Activated T-cell treated with anti-CD3 and anti-CD28 coated beads for 48 hours (primary cell): ENCODE measurements at places on chromosomes 3 and 15.
A peak's percentile ranks its signal among the peaks of the same experiment; 100 is the strongest.

DNA sequence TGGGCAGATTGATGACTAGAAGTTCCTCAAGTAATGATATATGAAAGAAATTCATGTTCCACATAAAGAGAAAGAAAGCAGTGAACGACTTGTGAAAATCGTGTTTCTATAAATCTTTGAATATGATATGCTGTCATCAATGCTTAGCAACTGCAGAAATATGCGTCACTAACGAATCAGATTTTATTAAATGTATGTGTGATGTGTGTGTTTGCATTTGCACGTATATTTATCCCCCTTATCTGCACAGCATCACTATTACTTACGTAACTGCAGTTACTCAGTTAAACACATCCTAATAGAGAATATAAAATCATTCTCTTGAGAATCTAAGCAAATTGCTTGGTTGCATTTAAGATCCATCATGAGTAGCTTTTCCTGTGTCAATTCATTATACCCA is 468.6 kb downstream of the FGF12 start:
- DNase-seq = no peak

- DNase-seq = no peak
Observed at GRCh38 chr3:14358426-14359211, 43.8 kb upstream of the SLC6A6 start.

- DNase-seq = no peak
Observed at GRCh38 chr15:87589134-87589533, 667.4 kb downstream of the NTRK3 start.

DNA sequence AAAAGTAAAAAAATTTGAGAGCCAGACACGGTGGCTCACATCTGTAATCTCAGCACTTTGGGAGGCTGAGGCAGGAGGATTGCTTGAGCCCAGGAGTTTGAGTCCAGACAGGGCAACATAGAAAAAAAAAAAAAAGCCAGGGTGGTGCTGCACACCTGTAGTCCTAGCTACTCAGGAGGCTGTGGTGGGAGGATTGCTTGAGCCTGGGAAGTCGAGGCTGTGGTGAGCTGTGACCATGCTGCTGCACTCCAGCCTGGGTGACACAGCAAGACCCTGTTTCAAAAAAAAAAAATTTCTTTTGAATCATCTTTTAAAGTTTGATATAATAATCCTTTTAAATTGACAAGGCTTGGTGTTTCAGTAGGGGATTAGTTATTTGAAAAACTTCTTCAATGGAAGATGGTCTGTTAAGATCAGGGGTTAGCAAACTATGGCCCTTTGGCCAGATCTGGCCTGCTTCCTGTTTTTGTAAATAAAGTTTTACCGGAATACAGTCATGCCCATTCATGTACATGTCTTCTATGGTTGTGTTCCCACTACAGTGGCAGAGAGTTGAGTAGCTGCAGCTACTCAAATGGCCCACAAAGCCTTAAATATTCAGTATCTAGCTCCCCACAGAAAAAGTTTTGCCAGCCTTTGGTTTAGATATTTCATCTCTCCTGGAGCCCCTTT is 28.9 kb downstream of the CDAN1 start:
- DNase-seq = no peak

- no peak for DNase-seq
Observed at GRCh38 chr3:170721563-170721962, 135.7 kb upstream of the SLC7A14 start.

DNA sequence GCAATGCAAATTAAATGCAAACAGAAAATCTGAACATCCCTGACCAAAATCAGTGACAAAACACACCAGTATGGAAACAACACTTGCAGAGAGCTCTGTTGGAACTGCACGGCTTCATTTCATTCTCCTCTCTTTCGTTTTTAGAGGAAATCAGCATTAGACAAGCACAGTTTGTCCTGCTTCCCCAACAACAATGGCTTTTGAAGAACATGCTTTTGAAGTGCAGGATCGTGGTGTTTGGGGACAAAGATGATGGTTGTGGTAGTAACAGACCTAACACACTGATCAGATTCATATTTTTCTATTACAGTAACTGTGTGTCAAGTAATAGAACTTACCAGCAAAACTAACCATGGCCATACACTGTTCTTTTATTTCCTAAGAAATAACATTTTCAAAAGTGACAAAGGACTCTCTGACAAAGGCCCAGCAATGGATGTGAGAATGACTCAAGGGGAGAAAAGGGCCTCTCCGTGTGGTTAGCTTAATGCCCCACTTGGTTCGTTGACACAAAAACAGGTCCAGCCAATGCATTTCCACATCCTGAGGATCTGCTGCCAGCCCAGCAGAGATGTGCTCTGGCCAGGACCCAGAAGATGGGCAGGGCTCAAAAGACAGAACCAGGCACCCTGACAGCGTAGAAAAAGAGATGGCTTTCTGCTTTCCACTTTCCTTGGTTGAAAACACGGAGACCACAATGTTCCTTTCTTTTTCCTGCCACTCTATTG is 84.1 kb downstream of the CCNL1 start:
- DNase-seq = no peak

- DNase-seq = no peak
Observed at GRCh38 chr15:72967811-72968530, 84.3 kb upstream of the NEO1 start.

DNA sequence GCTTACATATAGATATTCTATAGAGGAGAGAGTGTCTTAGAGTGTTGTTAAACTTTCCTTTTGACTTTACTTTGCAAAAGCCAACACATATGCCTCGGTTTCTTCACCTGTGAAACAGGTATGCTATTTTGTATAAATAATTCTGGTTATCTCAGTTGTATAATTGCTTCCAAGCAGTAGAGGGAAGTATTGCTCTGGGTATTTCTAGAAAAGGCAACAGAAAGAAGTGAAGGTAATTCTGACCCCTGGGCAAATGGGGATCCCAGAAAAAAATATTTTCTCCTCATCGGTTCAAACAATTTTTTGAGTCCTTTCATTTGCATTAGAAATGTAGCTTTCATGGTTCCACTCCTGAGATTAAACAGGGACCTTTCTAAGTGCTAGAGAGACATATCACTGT is 216.5 kb upstream of the SEMA6D start:
- no peak for DNase-seq

DNA sequence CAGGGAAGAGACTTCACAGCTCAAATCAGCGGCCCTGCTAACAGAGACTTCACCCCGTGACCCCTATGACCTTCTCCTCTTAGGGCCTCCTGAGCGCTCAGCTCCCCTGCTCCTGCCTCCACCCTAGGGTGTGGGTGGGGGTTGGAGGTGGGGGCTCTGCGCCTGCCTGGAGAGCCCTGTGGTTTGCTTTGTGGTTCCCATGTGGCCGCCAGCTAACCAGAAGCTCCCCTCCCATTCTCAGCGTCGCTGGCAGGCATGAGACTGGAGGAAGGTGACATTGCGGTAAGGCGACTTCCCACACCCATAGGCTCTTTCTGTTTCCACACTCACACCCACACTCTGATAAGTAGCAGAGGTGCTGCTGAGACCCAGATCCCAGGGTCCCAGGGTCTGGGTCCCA is 27.6 kb downstream of the XYLB start:
- peak; percentile 20 for DNase-seq

DNA sequence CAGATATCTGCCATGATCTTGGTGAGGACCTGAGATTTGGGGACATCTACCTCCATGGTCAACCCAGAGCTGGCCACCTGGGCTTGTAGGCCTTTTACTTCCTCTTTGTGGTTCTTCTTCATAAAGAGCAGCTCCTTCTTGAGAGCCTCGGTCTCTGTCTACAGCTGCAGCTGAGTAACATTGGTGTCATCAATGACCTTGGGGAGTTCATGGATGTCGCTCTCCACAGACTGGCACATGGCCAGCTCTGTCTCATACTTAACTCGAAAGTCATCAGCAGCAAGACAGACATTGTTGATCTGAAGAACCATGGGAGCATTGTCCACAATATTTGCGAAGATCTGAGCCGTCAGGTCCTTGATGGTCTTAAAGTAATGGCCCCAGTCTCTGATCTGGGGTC is 15.7 kb upstream of the RASA2 start:
- DNase-seq = no peak

DNA sequence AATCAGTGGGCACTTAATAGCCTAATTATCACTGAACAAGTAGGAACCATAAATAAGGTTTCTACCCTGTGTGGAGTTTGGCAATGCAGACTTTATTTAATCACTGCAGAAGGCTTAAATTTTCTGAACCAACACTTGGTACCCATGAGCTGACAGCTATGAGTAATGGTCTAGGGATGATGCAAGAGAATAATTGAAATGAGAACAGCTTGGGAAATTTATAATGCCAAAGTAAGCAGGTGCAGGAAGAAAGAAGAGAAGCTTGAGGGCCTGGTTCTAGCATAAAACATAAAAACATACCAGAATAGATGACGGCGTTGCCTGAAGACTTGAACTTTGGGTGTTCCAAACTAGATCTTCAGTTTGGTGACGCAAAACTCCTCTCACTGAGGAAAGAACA is 67.0 kb downstream of the IMPG2 start:
- no peak for DNase-seq

- no peak for DNase-seq
Observed at GRCh38 chr3:21729331-21729730, 21.7 kb downstream of the ZNF385D start.

- no peak for DNase-seq
Observed at GRCh38 chr3:119653876-119654275, 6.5 kb downstream of the POPDC2 start.

- peak; percentile 53 for DNase-seq
Observed at GRCh38 chr3:185659942-185660921, 74.1 kb downstream of the SENP2 start.

GRCh38 chr3:165254812-165255211 is 58.6 kb upstream of the SLITRK3 start:
- DNase-seq = no peak

DNA sequence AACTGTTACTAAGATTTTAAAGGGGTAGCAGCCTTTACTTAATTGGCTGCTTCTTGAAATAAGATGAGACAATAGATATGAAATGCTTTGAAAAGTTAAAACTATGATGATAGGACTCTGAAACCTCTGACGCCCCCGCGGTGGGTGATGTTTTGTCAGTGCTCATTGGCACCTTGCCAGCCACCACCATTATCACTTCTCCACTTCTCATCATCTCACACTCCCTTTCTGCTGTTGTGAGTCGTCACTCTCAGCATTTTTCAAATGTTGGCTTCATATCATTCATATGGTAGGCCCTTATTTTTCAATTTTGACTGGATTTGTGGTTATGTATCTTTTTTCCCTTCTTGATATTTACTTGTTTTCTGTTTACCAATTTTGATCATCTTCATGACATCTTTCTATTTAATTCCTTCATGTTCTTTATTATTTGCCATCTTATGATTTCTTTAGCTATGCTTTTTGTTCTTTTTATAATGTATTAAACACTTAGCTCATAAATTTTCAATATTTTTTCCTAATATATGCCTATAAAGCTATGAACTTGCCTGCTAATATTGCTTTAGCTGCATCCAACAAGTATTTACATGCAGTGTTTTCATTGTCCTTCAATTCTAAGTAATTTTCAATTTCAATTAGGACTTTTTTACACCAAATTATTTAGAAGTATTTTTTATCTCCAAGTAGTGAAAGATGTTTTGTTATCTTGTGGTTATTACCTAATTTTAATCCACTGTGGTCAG is 30.3 kb upstream of the SKOR1 start:
- peak; percentile 53 for DNase-seq

DNA sequence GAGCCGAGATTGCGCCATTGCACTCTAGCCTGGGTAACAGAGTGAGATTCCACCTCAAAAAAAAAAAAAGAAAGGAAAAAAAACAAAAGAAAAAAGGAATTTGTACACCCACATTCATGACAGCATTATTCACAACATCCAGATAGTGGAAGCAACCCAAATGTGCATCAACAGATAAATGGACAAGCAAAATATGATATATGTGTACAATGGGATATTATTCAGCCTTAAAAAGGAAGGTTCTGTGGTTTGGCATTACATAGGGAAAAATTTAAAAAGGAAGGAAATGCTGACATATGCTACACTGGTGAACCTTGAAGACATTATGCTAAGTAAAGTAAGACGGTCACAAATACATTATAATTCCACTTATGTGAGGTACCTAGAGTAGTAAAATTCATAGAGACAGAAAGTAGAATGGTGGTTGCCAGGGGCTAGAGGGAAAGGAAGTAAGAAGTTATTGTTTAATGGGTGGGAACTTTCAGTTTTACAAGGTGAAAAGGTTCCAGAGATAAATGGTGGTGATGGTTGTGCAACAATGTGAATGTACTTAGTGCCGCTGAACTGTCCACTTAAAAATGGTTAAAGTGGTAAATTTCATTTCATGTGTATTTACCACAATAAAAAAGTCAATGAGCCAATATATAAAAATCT is 118.5 kb downstream of the MYLK start:
- DNase-seq = no peak

DNA sequence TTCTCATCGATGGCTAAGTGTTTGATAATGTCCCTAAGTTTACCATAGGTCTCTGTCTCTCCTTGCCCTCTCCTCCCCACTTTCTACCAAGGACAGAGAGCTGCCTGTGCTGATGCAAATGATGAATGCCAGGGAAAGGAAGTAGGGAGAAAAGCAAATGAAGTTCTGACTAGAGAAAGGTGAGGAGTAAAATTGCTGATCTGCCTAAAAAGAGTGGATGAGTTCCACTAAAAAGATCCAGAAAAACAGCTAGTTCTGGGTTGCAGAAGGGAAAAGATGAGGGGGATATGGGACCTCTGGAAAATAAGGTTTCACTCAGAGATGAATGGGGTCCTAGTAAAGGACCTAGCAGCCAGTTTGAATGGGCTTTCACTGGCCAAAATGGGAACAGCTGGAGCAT is 13.8 kb downstream of the MYZAP start:
- no peak for DNase-seq

DNA sequence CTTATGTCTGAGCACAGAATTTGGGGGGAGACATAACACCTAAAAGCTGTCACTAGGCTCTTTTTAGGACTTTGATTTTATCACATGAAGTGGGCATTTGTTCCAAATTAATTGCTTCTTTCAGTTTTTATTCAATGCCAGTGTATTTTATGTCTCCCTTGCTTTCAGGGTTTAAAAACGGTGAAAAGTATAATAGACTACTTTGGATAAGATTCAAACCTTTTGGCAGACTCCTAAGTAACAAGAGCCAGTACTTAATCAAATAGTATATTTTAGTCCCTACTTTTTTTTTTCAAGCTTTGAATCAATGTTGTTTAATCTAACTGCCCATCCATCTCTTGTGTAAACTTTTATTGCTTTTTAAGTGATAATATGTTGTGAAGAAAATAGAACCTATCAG is 847.2 kb upstream of the DPPA4 start:
- DNase-seq = no peak

- DNase-seq = no peak
Observed at GRCh38 chr3:153069598-153070510, 92.2 kb upstream of the RAP2B start.

GRCh38 chr15:82679626-82680199 is 30.0 kb downstream of the AP3B2 start:
- no peak for DNase-seq

- DNase-seq = peak; percentile 82
Observed at GRCh38 chr3:196179380-196180308, 31.6 kb downstream of the ZDHHC19 start.

- no peak for DNase-seq
Observed at GRCh38 chr3:186997061-186997460, 66.7 kb downstream of the ST6GAL1 start.

- no peak for DNase-seq
Observed at GRCh38 chr3:150278195-150278594, 129.9 kb upstream of the TSC22D2 start.
